NCI-H146 (cell line): ENCODE measurements at places on chromosomes 7 and 10.

- peak; percentile 89 for DNase-seq
These were observed 779 bp downstream of the C1QL3 start for GRCh38 chr10:16520900-16521299.

DNA sequence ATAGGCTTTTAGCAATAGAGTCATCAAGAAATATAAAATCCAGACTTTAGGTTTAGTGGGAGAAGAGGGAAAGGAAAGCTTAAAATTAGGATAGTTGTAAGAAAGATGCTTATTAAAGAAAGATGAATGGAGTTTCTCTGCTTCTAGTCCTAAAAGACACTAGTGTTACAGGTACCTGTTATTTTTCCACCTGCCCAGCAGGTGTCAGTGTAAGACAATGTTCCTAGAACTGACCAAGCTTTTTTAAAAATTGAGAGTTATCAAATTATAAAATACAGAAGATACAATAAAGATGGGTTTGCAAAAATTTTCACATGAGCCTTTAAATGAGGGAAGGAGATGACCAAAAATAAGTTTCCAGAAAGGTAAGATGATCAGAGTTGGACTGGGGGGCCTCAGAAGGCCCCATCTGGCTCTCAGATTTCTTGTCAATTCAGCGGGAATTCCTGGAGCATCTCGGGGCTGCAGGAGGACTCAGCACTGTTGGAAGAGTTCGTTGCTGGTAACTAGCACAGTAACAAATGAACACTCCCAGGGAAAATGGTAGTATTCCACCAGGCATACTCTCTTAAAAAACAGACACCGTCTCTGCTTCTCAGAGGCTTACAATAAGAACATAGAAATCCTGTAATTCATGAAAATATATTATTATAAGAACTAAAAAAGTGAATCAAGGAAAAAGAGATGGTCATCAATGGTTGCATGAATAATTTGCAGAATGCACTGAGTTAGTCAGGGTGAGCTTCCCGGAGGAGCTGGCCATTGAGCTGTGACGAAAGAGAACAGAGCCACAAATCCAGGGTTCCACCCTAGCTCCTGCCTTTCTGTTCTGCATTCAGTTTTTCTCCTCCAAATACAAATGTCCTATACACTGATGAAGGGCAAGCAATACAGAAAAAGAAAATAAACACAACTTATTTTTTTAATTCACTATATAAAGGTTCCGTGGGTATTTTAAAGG lies 71.8 kb upstream of the PIK3CG start:
- peak; percentile 33 for DNase-seq

- peak; percentile 11 for DNase-seq
These were observed 180.2 kb upstream of the FZD8 start for GRCh38 chr10:35822316-35822715.

- DNase-seq: no peak
These were observed 29.2 kb upstream of the DLX6 start for GRCh38 chr7:96976106-96976505.

GRCh38 chr7:25886387-25887240 lies 265.4 kb upstream of the NFE2L3 start:
- peak; percentile 97 for DNase-seq

- DNase-seq: no peak
These were observed 33.6 kb downstream of the VWA2 start for GRCh38 chr10:114272696-114273095.

- DNase-seq: no peak
These were observed 114.0 kb downstream of the BMPER start for GRCh38 chr7:34019301-34019790.

GRCh38 chr7:25646726-25647413 lies 418.6 kb upstream of the NPVF start:
- no peak for DNase-seq

DNA sequence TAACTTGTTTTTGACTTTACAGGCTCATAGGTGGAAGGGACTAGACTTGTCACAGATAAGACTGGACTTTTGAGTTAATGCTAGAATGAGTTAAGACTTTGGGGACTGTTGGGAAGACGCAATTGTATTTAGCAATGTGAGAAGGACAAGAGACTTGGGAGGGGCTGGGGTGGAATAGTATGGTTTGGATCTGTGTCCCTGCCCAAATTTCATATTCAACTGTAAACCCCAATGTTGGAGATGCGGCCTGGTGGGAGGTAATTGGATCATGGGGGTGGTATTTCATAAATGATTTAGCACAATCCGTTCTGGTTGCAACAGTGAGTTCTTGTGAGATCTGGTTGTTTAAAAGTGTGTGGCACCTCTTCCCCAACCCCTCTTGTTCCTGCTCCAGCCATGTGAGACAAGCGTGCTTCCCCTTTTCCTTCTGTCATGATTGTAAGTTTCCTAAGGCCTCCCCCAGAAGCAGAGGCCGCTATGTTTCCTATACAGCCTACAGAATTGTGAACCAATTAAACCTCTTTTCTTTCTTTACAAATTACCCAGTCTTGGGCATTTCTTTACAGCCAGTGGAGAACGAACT lies 22.6 kb downstream of the RNF216 start:
- DNase-seq: no peak

- DNase-seq: no peak
These were observed at the start of gene IKZF1 for GRCh38 chr7:50304129-50304910. Gene IKZF1, plus strand, starts transcription at chr7:50304716. Its CDS starts 14,346 bp downstream, at chr7:50319062.

GRCh38 chr7:50690541-50691011 lies 92.1 kb downstream of the GRB10 start:
- DNase-seq: peak; percentile 75

- peak; percentile 27 for DNase-seq
These were observed 112.9 kb upstream of the JAZF1 start for GRCh38 chr7:28293527-28293835.

DNA sequence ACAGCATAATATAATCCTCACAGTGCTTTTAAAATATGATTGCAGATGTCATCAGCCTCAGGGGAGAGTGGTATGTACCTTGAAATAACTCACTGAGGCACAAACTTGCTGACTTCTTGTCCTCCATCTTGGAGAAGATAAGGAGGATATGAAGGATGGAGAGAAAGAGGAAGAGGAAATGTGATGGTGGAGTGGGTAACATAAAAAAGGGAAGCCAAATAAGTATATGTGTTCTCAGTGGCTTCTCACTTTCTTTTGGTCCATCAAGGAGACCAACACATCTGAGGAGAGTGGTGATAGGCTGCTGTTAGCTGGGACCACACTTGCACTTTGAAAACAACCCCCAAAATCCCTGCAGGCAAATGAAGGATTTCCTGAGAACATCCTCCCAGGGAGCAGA lies 21.6 kb upstream of the ZNF37A start:
- no peak for DNase-seq

GRCh38 chr7:106514881-106515280 lies 146.1 kb downstream of the CCDC71L start:
- no peak for DNase-seq

- no peak for DNase-seq
These were observed 2.8 kb downstream of the DUSP5 start for GRCh38 chr10:110500515-110500905.

- DNase-seq: no peak
These were observed 35.8 kb downstream of the PARP12 start for GRCh38 chr7:140026935-140027334.
